Amygdala (tissue), 56 donors: ENCODE measurements at places on chromosomes 5 and 9.

DNA sequence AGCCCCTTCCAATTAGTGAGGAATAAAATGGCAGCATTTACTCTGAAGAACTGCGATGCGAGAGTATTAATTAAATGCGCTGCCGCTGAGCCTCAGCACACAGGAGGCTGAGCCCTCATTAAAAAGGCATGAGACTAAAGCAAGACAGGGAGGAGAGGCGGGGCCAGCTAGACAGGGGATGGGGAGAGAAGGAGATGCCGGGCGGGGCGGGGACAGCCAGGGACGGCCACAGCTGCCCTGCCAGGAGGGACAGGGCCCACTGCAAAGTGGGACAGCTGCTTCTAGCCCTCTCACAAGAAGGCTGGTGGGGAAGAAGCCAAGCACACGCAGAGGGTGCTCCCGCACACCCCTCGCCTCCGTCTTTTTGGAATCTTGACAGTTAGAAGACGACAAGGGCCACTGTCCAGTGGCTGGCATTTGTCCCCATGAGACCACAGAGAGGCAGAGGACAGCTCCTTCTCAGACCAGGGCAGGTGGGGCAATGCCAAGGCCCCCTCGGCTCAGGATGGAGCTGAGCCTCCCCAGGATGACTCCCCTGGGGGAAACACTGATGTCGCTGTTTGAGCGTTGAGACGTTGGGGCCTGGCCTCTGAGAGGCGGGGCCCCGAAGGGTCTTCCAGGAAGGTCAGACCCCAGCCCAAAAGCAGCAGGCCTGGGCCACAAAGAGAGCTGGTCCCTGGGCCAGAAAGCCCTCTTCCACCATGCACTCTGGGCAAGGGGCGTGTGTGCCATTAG, 26.9 kb downstream of the ADAMTS2 start:
- no peak for DNase-seq

GRCh38 chr9:35605351-35606137, 482 bp downstream of the TESK1 start:
- DNase-seq, result no peak

- no peak for DNase-seq
These were observed 140.6 kb downstream of the C5orf15 start for GRCh38 chr5:133827830-133828229.

- no peak for DNase-seq
These were observed 202.7 kb downstream of the FAM114A2 start for GRCh38 chr5:153835891-153836515.

GRCh38 chr9:18256568-18256967, 217.4 kb upstream of the ADAMTSL1 start:
- DNase-seq, result no peak

DNA sequence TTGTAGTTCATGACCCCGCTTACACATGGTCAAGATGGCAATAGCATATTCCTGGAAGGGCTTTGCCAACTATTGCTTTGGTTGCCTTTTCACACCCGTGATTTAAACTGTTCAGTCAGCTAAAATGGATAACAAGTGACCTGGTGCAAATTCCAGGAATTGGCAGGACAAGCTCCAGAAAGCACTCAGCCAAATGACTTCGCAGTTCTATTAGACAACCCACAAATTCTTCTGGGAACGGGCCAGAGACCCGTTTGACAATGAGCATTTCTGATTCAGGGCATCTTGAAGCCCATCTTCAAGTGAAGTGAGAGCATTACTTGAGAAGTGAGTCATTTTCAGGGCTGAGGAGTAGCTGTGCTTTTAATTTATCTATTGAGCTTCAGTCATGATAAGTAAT, 165.0 kb downstream of the DROSHA start:
- no peak for DNase-seq

- peak; percentile 87 for DNase-seq
These were observed at the start of gene MTX3 for GRCh38 chr5:79990598-79991507. TSS of gene MTX3 (minus strand) at chr5:79991262. CDS start at chr5:79991238, 24 bp downstream.

DNA sequence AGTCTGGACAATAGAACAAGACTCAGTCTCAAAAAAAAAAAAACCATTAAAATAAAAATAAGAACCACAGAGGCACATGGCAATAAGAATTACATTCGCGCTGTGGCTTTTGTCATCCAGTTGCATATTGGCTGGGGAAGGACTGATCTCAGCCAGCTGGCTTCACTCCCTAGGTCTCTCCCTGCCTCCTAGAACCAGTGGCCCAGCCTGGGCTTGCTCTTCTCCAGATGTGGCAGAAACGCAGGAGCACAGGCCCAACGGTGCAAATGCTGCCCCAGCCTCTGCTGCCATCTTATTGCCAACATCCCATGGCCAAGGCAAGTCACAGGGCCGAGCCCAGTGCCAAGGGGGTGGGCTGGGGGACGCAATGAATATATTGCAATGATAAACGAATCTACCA, 37.0 kb downstream of the NKX2-5 start:
- DNase-seq, result no peak

DNA sequence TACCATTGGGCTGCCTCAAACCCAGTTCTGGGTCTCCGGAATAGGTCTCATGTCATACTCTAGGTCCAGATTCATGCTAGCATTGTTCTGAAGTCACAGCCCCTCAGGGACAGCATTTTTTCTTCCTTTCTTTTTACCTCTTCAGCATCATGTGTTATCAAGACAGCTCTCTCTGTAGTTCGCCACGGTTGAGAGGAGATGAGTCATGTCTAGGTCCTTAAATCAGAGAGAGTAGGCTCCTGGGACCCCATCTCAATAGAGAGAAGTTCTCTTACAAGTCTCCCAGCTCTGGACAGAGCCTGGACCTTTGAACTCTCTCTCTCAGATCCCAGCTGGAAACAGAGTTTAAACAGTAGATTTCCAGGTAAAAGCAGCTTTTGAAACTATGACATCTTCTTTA, 332.4 kb upstream of the CD180 start:
- no peak for DNase-seq

- no peak for DNase-seq
These were observed 1119.0 kb upstream of the CDH10 start for GRCh38 chr5:25763781-25764180.

DNA sequence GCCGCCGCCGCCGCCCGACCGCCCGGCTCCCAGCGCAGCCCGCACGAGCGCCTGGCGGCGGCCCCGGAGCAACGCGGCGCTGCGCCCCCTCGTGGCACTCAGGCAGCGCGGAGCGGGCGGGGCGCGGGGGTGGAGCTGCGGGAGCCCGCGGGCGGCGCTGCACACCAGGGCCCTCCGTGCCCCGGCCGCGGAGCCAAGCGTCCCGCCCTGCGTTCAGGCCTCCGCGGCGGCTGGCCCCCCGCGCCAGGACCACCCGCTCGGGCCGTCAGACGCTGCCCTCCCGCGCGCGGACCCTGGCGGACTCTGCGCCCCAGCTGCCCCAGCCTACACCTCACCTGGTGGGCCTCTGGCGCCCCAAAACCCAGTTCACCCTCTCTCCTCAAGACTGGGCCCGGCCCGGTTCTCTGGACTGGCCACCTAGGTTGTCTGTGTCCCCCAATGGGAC, at the start of gene RASGEF1C:
Gene RASGEF1C (minus strand): TSS at position 75 of the 445 bp plus-strand sequence. CDS start 71,159 bp downstream, outside the sequence.
- DNase-seq, result no peak

- DNase-seq, result no peak
These were observed 32.7 kb downstream of the LNPEP start for GRCh38 chr5:96968614-96969013.

DNA sequence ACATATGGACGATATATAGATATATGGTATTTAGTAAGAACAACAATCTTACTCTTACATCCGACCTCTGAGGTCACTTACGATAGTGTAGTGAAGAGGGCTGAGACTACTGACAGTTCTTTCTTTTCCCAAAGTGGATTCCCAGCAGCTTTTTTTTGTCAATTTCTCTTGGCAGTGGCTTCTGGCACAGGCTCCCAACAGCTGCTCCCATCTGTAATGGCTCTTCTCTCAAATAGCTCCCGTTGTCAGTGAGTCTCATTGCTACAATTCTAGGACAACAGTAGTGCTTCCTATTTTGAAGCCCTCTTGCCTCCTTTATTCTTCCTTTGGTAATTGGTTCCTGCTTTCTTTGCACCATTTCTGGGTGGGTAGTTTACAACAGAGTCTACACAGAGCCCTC, 68.4 kb downstream of the SLC25A46 start:
- DNase-seq, result no peak

- DNase-seq, result no peak
These were observed 11.0 kb downstream of the SPINK14 start for GRCh38 chr5:148179234-148179824.

DNA sequence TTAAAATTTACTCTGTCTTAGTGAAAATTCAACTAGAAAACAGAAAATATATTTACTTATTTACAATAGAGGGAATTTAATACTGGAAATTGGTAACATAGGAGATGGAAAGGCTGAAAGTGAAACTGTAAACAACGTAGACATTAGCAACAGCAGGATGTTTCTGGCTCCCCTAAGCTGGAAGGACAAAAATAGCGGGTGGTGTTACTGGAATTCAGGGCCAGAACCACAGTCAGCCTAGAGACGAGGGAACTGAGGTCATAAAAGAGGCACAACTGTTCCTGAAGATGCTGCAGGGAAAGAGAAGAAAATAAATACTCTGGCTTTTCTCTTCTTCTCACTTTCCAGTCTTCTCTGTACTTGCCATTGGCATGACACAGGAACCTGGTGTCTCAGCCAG, 80.4 kb upstream of the NIPBL start:
- DNase-seq, result no peak

- DNase-seq, result no peak
These were observed 7.7 kb upstream of the CEP72 start for GRCh38 chr5:604391-604831.

- DNase-seq, result no peak
These were observed 120.7 kb downstream of the PAPPA start for GRCh38 chr9:116274293-116274692.

GRCh38 chr5:174453690-174454089, 270.7 kb upstream of the MSX2 start:
- no peak for DNase-seq

DNA sequence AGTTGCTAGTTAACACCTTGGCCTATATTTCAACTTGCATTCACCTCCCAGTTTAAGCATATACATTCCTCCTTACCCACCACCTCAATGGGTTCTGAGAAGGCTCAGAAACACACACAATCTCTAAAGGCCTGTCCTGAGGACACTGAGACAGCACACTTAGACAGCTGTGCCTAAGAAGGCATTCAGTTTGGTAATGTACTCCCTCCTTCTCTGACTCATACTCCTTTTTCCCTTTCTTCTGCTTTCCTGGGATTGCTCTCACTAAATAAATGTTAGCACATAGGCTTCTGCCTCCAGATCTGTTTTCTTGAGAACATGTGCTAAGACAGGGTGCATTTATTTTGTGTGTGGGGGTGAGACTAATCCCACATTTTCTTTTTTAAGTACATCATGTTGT, 456.8 kb upstream of the CDH6 start:
- DNase-seq, result no peak

GRCh38 chr5:133297293-133297692, 245.5 kb downstream of the HSPA4 start:
- no peak for DNase-seq

GRCh38 chr5:96459313-96460121, 26.5 kb upstream of the PCSK1 start:
- no peak for DNase-seq

DNA sequence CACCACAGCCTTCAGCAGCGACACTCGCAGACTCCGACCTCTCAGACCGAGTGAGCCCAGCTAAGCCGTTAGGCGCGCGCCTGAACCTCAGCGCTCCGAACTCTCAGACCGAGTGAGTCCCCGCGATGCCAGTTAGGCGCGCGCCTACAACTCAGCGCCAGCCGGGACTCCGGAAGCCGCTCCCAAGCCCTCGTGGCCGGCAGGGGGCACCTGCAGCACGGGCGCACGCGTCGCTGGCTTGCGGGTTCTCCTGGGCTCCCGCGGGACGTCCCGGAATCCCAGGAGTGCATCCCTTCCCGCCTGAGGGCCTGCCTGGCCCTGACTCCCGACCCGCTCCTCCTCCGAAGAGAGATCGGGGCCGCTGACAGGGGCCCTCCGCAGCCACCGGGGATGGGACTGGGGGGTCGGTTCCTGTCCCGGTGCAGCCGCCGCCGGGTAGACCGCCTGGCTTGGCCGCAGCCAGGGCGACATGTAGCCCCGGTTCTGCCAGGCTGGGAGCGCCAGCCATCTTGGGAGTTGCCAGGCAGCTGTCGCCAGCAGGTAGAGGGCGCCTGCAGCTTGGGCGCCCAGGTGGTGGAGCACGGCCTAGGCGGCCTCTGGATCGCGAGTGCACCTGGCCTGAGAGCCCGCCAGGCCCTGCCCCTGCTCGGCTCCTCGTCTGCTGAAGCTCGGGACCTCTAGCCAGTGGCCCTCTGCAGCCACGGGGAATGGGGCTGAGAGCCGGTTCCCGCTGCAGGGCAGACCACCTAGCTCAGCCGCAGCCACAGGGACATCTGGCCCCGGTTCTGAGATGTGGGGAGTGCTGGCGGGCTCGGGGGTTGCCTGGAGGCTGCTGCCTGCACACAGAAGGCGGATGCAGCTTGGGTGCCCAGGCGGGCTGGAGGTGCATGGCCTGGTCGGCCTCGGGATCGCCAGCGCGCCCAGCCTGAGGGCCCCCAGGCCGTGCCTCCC, at the start of gene ANKRD18A:
Gene ANKRD18A (minus strand): TSS at position 114 of the 951 bp plus-strand sequence. CDS start 311 bp downstream, outside the sequence.
- no peak for DNase-seq

DNA sequence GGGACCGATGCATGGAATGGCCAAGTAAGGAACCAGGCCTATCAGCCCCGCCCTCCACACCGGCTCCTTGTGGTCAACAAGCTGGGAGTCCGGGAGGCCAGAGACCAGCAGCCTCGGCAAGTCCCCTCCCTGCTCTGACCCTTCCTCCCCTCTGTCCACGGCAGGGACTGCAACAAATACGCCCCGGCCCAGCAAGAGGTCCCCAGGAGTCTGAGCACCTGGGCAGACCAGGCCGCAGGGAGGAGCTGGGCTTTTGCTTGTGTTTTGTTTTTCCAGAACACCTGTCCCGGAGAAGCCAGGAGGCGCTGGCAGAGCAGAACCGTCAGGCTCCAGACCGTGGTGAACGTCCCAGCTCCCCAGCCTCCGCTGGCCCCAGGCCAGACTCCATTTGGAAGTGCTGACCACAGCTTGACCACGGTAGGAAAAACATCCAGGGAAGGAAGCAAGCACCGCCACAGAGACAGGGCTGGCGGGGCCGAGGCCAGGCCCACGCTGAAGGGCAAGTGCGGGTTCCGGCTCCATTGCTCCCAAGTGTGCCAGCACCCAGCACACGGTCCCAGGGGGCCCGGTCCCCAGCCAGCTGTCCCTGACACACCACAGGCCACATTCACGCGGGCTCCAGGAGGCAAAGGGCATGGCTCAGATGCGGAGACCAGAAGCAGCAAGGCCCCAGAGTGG, 56.7 kb downstream of the VAV2 start:
- DNase-seq, result no peak

DNA sequence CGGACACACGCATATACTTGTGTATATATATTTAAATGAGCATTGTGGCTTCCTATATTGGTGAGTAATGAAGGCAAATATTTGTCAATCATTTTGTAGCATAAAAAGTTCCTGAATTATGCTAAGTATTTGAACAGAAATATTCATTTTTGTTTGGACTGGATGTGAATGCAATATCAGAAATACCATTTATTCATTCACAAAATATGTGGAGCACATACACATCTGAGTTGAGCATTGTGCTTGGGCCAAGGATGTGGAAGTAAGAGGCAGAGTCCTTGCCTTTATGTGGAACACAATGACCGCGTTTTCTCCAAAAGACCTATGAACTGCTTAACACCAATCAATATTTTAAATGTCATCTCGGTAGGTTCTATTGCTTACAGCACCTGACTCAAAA, 1086.5 kb downstream of the NR2F1-AS1 start:
- no peak for DNase-seq
